ENCODE measurements at places on chromosomes 13 and 19.

DNA sequence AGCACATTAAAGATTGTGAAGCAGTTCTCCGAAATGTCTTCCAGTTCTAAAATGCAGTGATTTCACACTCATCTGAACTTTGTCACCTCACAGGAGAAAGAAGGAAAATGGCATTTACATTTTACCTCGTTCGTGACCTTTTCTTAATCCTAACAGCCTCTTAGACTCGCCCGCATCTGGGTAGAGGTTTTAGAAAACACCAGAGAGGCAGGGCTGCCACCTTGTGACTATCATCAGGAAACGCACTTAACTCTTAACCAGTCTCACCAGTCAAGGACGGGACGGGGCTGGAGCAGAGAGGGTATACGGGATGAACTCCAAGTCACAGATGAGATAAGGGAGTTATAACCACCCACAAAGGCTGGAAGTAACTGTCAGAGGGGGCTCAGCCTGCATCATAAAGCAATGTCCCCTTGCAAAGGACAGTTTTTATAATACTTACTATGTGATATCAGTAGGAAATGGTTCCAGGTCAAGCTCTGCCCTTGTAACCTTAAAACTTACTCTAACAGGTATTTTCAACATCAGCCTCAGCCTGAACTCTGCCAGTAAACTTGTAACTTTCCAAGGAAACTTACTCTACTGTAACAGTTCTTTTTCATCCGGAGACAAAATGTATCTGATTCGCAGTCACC, 8.6 kb upstream of the CEACAM6 start:
- DNase-seq, result peak; percentile 15

DNA sequence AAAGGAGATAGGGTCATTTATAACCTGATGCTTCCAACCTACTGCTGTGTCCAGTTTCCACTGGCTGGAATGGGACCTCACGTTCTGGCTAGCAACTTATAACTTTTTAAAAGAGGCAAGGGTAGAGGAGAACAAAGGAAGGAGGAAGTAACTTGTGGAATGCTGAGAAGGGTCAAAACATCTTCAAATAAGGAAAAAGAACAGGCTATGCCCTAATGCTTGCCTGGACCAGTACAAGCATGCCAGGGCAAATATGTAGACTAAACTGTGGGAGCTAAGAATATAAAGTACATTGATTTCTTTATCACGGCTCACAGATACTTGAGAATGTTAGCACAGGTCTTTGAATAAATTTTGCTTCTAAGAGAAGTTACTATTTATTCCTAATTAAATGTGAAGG, 1.5 kb upstream of the ZNF561 start:
- no peak for DNase-seq

DNA sequence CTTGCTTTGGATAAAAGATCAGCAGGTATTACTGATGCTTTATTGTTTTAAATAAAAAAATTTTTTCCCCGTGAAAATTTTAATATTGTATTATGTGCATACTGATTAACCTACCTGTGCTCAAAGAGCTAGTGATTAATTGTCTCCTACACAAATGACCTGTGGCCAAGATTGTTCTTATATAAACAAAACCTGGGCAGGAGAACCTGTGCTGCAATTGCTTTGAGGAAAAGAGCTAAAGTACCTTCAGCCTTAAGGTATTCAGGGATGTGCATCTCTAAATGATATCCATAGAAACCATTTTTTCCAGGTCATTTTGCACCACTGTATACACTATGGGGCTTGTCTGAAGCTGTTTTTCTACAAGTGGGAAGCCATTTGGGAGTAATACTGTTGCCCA, 1.2 kb downstream of the FRY start:
- no peak for DNase-seq

GRCh38 chr13:104281910-104282309, 1215.7 kb upstream of the SLC10A2 start:
- DNase-seq, result no peak

GRCh38 chr19:403221-404027, 5.5 kb downstream of the C2CD4C start:
- DNase-seq, result no peak

DNA sequence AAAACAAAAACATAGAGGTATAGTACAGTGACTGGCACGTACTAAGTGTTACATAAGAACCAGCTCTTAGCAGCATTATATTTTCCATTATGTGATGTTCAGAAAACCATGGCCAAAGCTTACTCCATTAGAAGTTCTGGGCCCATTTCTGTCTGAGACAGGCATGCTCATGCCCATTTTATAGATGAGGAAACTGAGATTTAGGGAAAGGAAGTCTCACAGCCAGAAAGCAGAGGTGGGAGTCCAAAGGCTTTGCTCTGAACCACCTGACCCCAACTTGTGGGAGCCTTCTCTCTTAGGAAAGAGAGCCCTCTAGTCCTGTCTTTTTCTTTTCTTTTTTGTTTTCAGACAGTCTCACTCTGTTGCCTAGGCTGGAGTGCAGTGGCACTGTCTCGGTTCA, 2.3 kb downstream of the AP2S1 start:
- no peak for DNase-seq

DNA sequence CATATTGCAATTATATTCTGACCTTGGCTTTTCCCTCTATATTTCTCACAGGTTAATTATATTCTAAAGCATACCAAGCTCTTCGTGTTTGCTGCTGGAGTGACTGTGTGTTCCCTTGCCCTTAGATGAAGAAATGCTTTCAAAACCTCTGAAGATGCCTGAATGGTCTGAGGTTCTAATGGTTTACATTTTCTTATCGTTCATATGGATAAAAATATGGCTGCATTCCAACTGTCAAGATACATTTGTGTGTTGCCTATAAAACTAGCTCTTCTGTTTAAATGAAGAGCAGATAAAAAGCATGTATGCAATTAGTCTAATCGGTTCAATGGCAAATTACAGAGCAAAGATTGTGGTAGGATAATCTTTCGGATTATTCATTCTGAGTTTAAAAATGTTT, 68.4 kb upstream of the ANKRD10 start:
- no peak for DNase-seq

DNA sequence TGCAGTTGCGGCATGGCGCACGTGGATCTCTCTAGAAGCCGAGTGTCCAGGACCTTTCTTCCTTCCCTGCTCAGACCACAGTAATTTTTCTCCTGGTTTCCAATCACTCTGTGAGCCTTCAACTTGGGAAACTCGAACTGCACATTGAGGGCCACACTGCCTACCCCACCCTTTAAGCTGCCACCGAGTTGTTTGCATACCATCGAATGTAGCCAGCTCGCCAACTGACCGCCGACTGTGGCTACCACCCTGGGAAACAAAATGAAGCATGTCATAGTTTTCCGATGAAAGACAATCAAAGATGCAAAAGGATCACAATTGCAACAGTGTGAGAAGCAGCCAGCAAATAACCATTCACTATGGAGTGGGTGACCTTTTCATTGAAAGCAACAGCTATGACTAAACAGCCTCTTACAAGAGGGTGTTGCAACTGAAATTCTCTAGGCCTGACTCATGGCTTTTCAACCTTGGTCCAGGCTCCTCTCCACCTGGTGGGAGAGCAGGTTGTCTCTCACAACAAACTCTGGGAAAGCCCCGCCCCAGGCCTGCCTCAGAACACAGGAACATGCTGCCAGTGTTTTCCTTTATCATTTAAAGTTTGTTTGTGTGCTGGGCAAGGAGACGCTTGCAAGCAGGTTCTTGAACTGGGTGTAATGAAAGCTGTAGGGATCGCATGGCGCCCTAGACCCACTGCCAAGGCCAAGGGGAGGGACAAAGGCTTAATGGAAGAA, 141.7 kb upstream of the SERP2 start:
- DNase-seq, result no peak

GRCh38 chr19:442085-442484, 18.7 kb downstream of the SHC2 start:
- DNase-seq, result no peak

GRCh38 chr19:35044317-35045117, 3.0 kb downstream of the HPN start:
- peak; percentile 38 for DNase-seq

- DNase-seq, result no peak
These were observed 8.3 kb downstream of the TEX29 start for GRCh38 chr13:111328574-111329410.

DNA sequence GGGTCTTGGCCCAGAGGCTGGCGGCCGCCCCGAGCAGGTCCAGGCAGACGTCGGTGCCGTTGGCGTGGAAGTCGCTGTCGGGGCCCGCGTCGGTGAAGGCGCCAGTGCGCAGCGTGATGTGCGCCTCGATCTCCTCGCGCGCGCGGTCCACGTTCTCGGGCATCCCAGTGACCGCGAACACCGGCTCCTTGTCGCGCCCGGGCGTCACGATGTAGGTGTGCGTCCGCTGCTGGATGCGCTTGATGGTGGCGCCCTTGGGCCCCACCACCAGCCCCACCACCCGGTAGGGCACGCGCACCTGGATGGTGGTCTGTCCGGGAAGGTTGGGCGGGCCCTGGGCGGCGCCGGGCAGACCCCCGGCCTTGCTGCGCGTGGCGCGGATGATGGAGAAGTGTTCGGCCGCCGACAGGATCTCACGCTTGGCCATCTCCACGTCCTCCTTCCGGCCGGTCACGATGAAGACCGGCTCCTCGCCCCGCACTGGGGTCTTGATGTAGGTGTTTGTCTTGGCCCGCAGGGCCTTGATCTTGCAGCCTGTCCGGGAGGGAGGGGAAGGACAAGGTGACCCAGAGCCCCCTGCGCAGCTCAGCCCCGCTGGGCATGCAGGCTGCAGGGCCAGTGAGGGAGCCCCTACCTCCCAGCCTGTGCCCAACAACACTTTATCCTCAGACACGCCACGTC, 11.6 kb downstream of the MEX3D start:
- DNase-seq, result no peak

DNA sequence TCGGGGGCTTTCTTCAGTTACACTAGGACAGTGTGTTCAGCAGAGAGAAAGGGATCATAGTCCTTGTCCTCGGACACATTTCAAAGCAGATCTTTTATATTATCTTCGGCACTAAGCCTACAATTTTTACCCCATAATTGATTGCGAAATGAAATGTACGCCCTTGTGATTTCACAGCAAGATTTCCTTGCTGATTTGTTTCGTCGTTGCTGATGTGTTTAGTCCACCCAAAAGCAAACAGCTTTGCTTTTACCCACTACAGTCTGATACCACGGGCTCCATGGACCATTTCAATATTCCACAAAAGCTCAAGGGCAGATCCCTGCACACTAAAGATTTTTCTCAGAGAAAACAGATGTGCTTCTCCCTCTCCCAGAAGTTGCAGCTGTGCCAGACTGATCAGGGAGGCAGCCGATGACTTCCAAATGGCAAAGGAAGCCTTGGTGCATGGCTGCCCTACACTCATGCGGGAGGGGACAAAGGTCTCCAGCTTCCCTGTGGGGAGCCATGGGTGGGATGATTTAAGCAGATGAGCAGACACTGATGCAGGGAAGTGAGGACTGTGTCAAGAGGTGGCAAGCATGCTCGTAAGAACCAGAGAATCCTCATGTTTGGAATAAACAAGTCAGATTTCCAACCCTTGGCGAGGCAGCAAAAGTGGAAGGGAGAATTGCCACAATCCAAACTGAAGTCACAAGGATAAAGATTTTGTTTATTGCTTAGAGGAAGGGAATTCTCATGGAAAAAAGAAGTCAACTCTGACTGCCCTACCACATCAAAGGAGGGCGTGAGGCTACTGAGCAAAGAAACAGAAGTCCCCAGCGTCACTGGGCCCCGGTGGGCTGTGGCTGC, 81.1 kb downstream of the STK24 start:
- DNase-seq, result no peak

GRCh38 chr13:108700422-108701170, 71.2 kb downstream of the MYO16 start:
- no peak for DNase-seq

DNA sequence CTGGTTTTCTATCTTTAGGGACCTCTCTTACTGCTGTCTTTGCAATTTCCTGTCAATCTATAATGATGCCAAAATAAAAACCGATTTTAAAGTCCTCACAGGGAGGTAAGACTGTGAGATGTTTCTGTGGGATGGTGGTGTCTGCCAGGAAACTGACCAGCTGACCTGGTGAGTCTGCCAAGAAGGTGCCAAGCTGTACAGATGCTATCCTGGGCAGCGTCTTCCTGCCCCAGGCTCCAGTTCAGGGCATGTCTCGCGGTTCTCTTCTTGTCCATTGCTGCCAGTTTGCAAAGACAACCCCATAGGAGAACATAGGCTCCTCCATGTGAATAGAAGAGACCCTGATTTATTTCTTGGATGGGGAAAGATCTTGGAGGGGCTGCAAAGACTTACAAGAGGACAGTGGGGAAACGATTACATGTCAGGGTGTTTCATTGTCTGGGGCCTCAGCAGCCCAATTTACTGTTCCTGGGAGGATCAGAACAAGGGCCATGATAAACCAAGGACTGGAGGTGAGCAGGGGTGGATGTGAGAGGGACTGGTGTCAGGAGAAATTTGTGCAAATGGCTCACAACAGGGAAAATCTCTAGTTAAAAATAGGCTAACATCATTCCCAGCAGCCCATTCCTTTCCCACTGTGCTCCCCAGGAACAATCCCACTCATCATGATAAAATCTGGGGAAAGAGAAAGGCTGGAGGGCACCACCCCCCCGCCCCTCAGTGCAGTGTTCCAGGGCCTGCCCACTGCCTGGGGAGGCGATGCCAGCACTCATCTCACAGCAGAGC, 42.7 kb upstream of the VSTM2B start:
- DNase-seq, result no peak

- DNase-seq, result no peak
These were observed 18.7 kb downstream of the MLLT1 start for GRCh38 chr19:6260912-6261650.

GRCh38 chr13:97211300-97211699, 10.8 kb upstream of the MBNL2 start:
- DNase-seq, result no peak

GRCh38 chr13:53848366-53848961, 819.9 kb downstream of the OLFM4 start:
- no peak for DNase-seq

DNA sequence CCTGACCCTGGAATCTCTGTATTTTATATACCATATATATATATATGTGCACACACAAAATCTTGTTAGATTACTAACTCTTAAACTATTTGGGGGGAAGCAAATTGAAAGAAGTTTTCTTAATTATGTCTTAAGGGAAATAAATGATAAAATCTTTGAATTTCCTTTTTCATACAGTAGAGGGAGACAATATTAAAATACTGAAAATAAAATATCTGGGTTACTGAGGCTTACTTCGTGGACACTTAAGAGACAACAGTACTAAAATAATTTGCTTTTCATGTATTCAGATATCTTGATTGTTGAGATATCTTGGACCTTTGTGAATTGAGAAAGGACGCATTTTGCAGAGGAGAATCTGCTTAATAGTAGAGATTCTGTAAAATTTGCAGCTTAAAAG, 17.0 kb downstream of the SUGT1 start:
- DNase-seq, result no peak

DNA sequence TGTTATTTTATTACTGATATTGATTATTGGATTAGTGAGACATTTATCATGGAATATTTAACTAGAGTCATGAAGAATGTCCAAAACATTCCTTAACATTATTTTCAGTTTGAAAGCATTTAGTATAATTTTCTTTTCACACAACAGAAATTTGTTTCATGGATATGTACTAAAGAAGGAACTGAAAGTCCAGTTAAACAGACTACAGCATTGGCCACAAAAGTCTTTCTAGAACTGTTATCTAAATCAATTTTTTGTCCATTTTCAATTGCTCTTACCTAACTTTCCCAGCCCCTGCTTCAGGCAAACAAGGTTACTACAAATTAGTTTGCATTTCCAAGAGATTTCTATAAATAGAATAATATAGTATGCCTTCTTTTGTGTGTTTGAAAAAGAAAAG, 1018.0 kb upstream of the PCDH20 start:
- no peak for DNase-seq

GRCh38 chr13:76735641-76736040, 150.6 kb downstream of the KCTD12 start:
- DNase-seq, result no peak
